NT2/D1 (cell line): ENCODE measurements at places on chromosomes 7 and 10.

- no peak for DNase-seq
These were observed 162.3 kb downstream of the CAMK1D start for GRCh38 chr10:12511651-12512050.

DNA sequence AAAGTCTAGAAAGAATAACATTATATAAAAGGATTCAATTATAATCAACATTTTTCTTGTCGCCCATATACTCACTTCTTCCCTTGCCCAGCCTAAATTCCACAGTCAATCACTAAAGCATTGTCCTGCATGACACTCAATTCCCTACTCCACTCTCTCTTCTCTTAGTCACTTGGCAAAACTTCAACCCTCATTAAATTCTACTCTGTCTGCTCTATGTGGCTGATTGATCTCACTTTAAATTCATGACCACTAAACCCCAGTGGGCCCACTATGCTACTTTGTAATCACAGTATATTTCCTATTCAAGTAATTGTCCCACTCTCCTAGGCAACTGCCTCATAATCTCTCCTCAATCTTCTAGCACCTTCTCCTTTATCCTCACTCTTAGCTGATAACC lies 54.1 kb downstream of the MTERF1 start:
- DNase-seq, result no peak

DNA sequence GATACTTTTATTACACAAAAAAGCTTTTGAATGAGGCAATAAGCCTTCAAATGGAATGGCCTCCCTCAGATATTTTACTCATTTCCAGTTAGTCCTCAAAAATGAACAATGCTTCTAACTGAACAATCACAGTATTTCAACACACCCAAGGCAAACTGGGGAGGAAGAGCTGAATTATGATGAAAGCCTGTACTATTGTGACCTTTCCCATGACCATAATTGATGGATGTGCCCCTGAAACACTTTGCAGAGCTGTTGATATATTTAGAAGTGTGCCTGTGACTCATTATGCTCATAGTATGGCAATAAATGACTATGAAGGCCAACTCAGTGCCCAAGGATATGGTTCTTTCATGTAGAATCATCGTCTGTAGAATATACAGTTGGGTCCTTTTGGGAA lies 248.1 kb downstream of the AHR start:
- DNase-seq, result no peak

- DNase-seq, result no peak
These were observed 737.2 kb upstream of the ANKRD30A start for GRCh38 chr10:36388166-36388565.

DNA sequence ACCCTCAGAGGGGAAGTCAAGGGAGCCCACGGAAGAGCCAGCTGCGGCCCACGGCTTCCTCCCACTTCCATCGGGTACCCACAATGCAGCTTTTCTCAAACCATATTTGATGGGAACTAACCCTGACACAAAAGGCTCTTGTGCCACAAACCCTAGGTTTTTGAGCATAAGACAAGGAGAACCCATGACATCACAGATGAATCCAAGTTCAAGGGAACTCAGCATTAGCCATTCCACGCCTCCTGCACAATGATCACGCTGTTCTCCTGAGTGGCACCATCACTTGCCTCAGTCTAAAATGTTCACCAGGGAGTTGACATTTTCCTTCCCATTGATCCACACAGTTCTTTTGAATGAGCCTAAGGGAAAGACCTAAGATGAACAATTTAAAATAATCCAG lies 70.4 kb downstream of the ITIH5 start:
- no peak for DNase-seq

GRCh38 chr10:48996329-48996728 lies 56.7 kb upstream of the LRRC18 start:
- no peak for DNase-seq

- DNase-seq, result no peak
These were observed 34.7 kb downstream of the ANXA11 start for GRCh38 chr10:80170641-80171040.

GRCh38 chr7:97005183-97006054 lies at the start of gene DLX6:
DLX6 (plus strand) TSS chr7:97005553; CDS start chr7:97005978, 425 bp downstream.
- DNase-seq, result peak; percentile 88

DNA sequence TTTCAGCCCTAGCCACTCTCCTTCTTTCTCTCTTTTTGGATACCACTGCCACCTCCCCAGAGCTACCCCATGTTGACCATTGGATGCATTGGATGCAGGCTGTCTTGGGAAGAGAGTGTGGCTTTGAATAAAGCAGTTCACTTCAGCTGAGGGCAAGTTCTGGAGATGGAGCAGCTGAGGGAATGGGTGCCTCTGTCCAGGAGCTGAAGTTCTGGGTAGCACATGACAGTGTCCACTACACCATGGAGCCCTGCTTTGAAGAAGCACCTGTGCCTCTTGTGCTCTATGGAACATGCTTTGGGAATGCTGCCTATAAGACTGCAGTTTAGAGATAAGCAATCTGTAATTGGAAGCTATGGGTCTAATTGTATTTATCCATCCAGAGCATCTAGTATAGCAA lies 1028.7 kb downstream of the TYW1 start:
- no peak for DNase-seq

DNA sequence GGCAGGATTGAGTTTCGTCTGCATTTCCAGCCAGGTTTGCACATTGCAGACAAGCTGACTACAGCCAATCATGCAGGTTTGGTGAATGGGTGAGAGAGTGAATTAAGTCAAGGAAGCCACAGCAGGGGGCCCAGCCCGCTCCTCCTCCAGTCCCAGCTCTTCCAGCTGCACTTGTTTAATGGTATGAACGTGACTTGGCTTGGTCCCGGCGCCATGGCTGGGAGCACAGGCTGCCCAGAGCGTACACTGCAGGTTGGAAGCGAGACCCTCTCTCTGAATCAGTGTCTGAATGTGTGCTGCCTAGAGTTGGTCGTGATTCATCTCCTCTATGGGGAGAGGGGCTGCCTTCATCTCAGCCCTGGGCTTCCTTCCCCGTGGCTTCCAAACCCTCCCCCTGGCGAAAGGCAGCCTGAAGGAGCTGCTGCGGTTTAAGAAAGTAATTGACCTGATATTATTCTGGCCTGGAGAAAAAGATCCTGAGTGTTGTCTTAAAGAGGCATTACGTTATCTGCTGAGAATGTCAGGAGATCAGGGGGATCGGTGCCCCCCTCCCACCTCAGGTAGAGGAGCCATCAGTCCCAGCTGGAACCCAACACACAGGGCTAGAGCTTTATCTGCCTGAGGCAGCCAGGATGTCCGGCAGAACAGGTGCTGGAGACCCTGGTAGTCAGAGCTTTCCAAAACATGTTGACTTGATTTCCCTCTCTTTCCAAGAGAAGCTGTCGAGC lies 132.1 kb downstream of the COL26A1 start:
- peak; percentile 50 for DNase-seq

DNA sequence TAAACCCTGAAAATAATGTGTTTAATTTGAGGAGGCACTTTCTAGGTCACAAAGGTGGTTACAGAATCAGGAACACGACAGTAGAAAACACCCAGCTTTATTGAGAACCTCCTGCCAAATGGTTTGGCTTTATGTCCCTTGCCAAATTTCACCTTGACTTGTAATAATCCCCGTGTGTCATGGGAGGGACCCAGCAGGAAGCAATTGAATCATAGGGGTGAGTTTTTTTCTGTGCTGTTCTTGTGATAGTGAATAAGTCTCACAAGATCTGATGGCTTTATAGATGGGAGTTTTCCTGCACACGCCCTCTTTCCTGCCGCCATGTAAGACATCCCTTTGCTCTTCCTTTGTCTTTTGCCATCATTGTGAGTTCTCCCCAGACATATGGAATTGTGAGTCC lies 193.8 kb upstream of the KLF6 start:
- DNase-seq, result no peak

DNA sequence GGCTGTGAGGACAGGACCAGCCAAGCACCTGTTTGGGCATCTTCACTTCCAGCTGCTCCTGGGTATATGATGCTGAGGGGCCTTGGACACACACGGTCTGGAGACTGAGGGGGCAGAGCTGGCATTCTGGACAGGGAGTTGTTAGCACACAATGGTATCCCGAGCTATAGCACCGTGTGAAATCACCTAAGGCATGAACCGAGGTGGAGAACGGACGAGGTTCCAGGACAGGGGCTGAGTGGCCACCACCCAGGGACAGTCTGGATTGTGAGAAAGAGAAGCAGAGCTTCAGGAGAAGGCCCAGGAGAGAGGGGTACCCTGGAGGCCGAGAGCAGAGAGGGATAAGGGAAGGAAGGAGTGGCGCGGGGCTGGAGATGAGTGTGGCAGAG lies 571.8 kb downstream of the TCERG1L start:
- DNase-seq, result no peak

DNA sequence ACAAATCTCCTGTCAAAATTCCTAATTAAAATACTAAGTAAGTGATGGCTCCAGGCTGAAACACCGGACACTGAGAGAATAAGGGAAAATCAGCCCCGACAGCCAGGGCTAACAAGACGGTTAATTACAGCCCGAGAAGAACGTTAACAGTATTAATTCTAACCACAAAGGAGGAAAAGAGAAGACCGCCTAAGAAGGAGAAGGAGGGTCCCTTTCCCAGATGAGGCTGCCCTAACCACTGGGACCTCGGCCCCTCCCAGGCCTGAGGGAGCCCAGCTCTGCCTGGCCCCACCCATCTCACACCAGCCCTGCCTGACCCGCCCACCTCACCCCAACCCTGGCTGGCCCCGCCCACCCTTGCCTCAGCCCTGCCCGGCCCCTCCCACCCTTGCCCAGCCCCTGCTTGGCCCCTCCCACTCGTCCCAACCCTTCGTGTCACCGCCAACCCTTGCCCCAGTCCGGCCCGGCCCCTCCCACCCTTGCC lies 51.3 kb downstream of the PWWP2B start:
- DNase-seq, result no peak

- no peak for DNase-seq
These were observed 2.8 kb upstream of the REPIN1 start for GRCh38 chr7:150365673-150366398.

GRCh38 chr7:28669330-28669729 lies 257.0 kb downstream of the CREB5 start:
- no peak for DNase-seq

DNA sequence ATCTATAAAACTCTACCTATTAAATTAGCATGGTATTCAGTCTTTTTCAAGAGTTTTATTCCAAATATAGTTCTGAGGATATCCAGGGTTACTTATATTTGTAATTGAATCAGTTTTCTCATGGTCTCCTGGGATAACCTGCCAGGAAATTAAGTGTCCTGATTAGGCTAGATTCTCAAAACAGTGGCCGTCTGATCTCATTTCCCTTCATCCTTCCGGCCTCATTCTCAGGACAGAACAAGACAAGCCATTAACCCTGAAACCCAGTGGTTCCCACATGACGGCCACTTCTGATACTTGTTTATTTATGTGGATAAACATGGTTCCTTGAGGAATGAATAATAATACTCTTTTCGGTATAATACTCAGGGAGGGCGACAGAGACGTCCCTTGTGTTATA lies 417.6 kb upstream of the POT1 start:
- DNase-seq, result no peak

- no peak for DNase-seq
These were observed 1662.0 kb downstream of the REEP3 start for GRCh38 chr10:65183236-65183635.

GRCh38 chr7:134480730-134481129 lies 21.8 kb upstream of the AKR1B1 start:
- DNase-seq, result peak; percentile 71

- no peak for DNase-seq
These were observed 86.6 kb downstream of the NRG3 start for GRCh38 chr10:81961451-81962184.

DNA sequence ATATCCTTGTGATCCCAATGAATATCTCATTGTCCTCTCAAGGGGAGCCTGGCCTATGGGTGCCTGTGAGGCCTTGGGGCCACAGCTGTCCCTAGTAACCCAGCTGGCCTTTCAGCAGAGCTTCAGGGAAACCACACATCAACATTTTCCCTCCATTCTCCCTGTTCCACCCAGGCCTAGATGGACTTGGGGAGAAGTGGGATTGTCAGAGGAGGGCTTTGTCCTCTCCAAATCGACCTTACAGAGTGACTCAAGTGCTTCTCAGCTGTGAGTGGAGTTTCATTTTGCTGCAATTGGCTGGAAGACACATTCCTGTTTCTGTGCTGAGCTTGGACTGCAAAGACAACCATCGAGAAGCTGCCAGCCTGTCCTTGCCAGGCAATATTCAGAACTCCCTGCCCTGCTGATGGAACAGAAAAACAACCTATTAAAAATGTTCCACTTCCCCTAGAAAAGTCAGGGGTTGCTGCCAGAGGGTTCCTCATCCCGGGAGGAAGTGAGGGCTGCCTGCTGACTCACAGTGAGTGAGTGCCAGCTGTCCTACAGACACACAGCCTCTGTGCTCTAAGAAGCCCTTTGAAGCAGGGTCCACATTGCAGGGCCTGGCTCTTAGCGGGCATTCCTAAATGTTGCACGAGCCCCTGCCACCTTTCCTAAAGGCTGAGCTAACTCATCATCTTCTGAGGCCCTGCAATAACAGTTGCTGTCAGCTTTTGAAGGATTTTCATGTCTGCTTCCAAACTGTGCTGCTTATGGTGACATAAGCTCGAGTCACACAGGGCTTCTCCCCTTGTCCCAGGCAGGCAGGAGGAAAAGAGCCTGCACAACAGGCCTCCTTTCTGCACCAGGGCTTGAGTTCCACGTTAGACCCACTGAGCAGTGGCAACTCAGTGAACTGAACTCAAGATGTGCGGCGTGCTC lies 20.5 kb downstream of the STRA8 start:
- no peak for DNase-seq

DNA sequence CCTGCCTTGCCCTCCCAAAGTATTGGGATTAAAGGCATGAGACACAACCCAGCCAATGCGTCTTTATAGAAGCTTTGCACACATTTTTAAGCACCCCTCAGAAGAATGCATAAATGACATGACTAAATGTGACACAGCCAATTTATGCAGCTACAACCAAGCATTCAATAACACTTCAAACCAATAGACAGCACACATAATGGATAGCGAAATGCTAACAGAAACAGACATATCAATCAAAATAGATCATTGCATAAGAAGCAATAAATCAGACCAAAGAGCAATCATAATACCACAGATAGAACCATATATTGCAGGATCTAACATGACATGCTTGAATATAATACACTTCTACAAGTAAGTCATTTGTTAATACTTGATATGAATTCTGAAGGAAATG lies 34.2 kb upstream of the AKR1B1 start:
- DNase-seq, result no peak

GRCh38 chr10:30432622-30433305 lies 1.2 kb upstream of the MAP3K8 start:
- DNase-seq, result no peak

- no peak for DNase-seq
These were observed 268.4 kb upstream of the NPVF start for GRCh38 chr7:25496476-25497368.

GRCh38 chr10:29849126-29849833 lies 210.1 kb downstream of the JCAD start:
- DNase-seq, result no peak

DNA sequence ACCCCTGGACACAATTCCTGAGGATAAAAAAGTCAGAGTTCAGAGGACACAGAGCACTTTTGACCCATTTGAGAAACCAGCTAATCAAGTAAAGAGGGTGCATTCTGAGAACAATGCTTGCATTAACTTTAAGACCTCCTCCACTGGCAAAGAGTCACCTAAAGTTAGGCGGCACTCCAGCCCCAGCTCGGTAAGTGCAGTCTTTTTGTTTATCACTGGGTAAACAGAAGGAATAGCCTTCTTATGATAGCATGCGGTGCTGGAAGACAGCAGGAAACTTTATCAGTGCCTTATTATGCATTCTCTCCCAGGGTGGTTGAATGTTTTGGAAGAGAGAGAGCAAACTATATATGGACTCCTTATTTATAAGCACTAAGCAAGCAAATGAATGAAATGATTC lies 130.5 kb downstream of the CDK14 start:
- no peak for DNase-seq

GRCh38 chr10:69874449-69874848 lies 72.7 kb downstream of the COL13A1 start:
- DNase-seq, result no peak
